ENCODE measurements at places on chromosomes 1 and 21.
A peak's percentile ranks its signal among the peaks of the same experiment; 100 is the strongest.

DNA sequence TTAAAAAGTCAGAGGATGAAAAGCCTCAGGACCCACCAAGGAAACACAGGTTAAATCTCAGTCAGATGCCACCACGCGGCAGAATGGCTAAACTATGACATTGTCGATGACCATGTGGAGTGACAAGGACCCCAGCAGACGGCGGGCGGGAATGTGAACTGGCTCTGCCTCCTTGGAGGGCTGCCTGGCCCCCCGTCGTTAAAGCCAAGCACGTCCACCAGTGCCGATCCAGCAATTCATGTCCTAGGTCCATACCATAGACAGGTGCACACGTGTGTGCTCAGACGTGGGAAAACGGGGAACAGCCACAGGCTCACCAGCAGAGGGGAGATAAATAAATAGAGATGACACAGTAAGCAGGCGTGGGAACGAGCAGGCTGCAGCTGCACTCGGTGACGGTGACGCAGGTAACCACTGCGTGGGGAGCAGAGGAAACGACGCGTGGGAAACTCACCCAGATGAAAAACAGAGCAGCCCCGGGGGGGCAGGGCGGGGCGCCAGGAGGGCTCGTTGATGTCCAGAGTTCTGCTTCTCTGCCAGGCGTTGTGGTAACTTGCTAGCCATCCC is 28.3 kb upstream of the PCBP3 start:
- no peak for DNase-seq

GRCh38 chr21:26288026-26288425 is 117.5 kb upstream of the APP start:
- DNase-seq: no peak

DNA sequence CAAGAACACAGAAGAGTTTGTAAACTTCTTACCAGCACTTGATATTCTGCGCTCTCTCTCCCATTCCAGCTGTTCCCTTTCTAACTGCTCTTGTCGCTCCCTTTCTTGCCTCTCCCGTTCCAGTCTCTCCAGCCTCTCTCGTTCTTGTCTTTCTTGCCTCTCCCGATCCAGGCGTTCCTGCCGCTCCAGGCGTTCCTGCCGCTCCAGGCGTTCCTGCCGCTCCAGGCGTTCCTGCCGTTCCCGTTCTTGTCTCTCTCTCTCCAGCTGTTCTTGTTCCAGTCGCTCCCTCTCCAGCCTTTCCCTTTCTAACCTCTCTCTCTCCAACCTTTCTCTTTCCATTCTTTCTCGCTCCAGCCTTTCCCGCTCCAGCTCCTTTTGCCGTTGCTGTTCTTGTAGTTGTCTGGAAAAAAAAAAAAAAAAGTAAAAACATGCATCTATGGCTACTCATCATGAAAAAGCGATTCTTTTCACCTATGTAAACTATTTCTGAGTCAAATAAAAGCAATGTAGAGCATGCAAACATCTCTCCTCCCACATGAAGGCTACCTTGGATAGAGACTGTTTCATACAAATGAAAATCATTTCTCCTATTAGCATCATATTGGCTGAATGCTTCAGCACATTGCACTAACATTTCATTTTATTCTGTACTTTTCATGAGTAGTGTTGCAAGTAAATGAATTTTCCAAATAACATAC is 91.5 kb upstream of the LBR start:
- no peak for DNase-seq

DNA sequence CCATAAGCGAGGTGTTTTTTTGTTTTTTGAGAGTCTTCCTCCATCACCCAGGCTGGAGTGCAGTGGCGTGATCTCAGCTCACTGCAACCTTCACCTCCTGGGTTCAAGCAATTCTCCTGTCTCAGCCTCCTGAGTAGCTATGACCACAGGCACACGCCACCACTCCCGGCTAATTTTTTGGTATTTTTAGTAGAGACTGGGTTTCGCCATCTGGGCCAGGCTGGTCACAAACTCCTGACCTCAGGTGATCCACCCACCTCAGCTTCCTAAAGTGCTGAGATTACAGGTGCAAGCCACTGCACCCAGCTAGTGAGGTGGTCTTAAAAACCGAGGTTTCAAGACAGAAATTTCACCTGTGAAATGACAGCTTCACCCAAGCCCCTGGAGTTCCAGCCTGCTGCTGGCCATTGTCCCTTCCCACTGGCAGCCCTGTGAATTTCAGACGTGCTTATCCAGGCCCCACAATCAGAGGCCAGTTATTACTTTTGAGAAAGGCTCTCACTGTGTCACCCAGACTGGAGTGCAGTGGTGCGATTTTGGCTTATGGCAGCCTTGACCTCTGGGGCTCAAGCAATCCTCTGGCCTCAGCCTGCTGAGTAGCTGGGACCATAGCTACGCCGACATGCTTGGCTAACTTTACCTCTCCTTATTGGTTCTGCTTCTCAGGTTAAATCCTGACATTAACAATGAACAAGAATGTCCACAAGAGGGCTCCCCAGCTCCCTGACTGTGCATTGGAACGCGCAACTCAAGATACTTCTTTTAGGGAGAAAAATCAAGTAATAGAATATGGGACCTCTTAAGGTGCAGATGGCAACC is 19.4 kb downstream of the ENO1 start:
- DNase-seq: peak; percentile 77

DNA sequence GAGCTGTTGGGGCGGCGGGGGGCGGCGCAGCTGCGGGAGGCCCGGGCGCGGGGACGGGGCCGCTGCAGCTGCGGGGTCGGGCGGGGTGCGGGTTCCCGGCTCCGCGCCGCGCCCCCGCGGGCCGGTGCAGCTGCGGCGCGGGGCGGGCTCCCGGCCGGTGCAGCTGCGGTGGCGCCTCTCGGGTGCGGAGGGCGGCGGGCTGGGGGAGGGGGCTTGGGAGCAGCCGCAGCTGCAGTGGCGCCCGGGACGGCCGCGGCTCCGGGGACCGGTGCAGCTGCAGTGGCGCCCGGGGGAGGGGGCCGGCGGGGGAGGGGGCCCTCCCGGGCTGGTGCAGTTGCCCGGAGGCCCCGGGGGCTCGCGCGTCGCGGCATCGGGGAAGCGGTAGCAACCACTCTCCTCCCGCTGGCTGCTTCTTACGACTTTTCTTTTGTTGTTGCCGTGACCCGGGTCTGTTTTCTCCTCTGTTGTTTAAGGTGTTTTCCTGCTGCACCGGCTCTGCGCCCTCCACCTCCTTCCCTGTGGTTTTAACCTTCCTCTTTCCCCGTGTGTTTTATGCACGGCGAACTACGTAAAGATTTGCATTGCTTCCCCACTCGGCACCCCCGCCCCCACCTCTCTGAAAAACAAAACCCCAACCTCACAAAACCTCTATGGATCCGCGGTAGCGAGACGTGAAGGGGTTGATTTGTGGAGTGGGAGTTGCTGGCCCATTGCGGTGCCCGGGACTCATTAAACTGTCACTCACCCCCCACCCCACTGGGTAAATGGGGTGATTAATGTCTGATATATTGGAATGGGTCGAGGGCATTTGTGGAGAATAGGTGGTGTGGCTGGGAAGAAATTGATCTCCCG is 1.7 kb upstream of the ZBTB18 start:
- DNase-seq: peak; percentile 18

DNA sequence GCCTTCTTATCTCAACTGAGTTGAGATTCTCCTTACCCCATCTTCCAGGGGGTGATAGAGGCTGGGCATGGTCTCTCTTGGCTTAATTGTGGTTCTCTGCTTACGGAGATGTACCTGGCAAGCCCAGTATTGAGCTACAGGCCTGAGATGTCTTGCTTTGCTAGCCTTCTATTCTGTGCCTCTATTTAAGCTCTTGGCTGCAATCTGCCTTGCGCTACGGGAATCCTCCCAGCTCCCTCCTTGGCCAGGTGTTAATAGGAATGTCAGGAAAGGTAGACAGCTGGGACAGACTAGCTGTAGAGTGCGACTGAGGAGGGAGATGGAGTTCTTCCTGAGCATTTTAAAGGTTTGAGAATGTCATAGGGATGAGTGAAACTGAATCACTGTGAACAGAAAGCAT is 10.6 kb upstream of the IKBKE start:
- no peak for DNase-seq

DNA sequence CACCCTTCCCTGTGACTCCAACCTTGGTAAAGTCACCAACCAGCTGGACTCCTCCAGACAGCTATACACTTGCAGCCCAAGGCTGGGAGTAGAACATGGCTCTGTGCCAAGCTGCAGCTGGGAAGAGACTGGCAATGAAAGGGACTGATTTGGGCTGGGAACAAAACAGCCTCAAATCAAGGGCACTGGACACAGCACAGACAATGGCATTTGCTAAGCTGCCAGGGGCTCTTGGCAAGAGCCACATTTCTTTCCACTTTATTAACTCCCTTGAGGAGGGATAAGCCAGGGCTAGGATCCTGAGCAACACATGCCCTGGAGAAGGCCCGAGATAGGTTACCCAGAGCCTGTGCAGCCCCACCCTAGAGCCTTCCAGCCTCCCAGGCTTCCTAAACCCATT is 12.0 kb downstream of the SYT11 start:
- DNase-seq: peak; percentile 44

- DNase-seq: no peak
Measured at GRCh38 chr1:210698661-210699060, 370.0 kb downstream of the HHAT start.

DNA sequence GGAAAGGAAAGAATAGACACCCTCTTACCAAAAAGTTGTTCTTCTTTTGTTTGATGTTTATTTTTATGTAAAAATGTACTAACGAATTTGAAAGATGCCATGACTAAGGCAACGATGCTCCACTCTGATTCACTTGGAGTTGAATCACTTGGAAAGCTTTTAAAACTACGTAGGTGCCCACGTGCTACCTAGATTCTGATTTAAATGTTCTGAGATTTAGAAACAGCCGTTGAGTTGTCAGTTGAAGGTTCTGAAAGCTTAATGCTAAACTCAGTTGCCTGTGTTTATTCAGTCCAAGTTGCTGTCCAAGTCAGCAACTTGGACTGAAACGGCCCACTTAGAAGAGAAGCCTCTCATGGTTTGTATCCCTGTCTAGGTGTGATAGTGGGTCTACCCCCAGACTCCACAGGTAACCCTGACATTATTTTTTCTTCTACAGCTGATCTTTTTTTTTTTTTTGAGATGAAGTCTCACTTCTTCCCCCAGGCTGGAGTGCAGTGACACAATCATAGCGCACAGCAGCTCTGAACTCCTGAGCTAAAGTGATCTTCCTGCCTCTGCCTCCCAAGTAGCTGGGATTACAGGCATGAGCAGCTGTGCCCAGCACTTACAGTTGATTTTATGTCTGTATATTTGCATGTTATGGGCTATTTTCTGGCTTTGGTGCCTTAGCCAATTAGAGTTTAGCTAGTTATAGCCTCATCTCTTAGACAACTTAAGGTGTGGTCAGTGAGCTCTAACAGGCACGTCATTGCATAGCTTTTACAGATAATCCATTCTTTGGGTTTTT is 1.4 kb upstream of the VAMP4 start:
- peak; percentile 35 for DNase-seq

GRCh38 chr1:213176341-213176740 is 125.3 kb downstream of the RPS6KC1 start:
- DNase-seq: no peak

DNA sequence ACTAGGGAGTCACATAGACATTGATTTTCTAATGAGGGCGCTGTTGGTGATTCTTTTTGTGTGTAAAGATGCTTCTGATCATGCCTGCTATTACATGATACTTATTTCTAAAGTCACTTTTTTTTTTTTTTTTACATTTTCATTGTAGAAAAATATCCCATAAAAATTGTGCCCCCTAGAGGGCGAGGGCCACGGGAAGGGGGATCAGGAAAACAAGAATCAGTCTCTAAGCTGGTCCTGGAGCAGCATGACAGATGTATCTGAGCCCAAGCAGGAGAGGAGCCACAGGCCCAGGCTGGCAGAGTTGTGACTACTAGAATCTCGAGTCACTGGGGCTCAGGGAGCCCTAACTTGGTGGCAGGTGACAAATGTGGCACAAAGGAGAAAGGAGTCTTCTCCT is 28.1 kb downstream of the ZSCAN20 start:
- DNase-seq: no peak

DNA sequence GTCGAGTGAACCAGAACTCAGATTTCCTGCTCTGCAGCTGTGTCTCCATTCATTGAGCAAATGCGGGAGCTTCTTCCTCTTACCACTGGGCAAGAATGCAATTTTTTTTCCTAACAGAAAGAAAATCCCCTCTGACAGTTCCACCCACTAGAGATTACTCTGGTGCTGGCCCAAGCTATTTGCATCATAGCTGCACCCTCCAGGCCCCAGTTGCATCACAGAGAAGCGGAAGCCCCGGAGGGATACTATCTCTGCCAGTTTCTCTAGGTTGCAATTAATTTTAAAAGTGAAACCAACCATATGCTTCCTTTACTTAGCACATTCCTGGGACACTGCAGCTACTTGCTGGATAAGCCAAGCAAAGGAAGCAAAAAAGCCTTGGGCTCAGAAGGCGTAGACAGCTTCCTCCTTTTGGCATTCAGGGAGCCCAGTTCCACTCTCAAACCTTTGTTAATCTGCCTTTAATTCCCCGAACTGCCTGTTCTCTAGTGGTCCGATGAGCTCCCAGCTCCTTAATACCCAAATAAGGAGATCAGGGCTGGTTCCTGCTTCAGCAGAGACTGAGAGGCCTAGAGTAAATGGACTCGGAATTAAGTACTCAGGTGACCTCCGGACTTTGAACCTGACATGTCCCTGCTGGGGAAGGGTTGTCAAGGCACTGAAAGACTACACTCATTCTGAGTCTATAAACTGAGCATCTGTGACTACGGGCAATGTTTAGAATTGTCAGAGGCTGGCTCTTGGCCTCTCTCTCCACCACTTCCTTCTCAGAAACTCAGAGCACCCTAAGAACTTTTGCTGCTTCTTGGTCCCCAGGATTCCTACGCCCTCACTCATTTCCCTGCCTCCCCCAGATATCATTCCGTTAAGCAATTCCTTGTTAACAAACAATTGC is 72.5 kb upstream of the TNFSF18 start:
- peak; percentile 18 for DNase-seq

- peak; percentile 46 for DNase-seq
Measured at GRCh38 chr21:36545776-36546511, 66.0 kb upstream of the CLDN14 start.

- no peak for DNase-seq
Measured at GRCh38 chr1:245843101-245843500, 664.0 kb downstream of the SMYD3 start.

- DNase-seq: no peak
Measured at GRCh38 chr21:35025206-35026152, 23.6 kb downstream of the RUNX1 start.

GRCh38 chr21:45514311-45515021 is 27.8 kb downstream of the SLC19A1 start:
- DNase-seq: no peak

- DNase-seq: no peak
Measured at GRCh38 chr1:56516539-56517252, 62.7 kb downstream of the PLPP3 start.

- DNase-seq: no peak
Measured at GRCh38 chr1:231407547-231408396, 14.3 kb downstream of the EGLN1 start.

- no peak for DNase-seq
Measured at GRCh38 chr1:10835421-10835820, 39.0 kb upstream of the CASZ1 start.

- DNase-seq: peak; percentile 22
Measured at GRCh38 chr1:162892906-162893611, 32.1 kb upstream of the CCDC190 start.

GRCh38 chr1:153932156-153933131 is 9.7 kb upstream of the GATAD2B start:
- DNase-seq: no peak

Measured in cardiac muscle cell (in vitro differentiated cells and primary cell).